ENCODE measurements at places on chromosomes 5 and 9.

DNA sequence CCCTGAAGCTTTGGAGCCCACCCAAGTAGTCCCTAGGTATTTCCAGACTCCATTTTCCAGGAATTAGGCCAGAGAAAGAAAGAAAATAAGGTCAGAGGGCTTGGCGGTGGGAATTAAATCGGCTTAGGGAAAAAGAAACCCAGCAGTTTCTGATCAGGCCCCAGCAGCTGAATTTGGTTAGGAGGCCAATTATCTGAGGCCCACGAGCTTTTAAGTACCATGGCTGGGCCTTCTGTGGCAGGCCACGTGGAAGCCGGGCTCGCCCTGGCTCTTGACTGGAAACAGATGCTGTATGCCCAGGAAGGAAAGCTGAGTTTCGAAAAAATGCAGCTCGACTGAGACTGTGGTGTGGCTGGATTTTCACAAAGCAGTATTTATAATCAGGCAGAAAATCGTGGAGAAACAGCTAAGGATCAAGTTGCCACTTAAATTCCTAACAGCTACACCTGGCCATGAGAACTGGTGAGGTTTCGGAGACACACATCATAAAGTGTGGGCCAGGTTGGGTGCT is 75.1 kb upstream of the PANK3 start:
- no peak for DNase-seq

DNA sequence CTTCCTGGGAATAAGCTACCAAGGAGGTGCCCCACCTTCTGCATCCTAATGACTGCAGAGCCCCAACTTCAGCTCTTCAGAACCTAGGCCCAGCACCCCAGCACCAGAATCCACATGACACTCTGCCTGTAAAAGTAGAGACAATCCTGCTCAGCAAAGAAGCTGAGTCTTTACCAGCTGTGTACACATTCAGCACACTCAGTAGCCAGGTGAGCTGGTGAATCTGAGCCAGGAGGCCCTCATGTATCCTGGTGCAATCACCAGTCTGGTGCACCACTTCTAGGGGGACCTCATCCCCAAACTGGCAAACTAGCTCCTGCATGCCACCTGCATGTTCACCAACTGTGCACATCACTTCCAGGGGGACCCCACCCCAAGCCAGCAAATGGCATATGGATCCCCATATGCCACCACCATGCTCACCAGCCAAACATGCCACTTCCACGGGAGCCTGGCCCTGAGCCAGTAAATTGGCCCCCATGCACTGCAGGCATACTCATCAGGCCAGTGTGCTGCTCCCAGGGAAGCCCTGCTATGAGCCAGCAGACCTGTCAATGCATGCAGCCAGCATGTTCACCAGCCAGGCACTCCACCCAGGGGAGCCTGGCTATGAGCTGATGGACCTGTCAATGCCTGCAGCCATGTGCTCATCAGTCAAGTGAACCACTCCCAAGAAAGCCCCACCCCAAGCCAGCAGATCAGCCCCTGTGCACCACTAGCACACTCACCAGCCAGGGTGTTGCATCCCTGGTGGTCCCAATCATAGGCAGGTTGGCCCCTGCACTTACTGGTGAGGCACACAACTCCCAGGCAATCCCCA is 15.6 kb upstream of the BTNL9 start:
- DNase-seq = no peak

- DNase-seq = no peak
Measured at GRCh38 chr5:147751-148150, 43.5 kb upstream of the LRRC14B start.

- DNase-seq = no peak
Measured at GRCh38 chr5:7871653-7872052, 2.7 kb downstream of the MTRR start.

GRCh38 chr5:138128334-138128733 is 10.9 kb downstream of the NME5 start:
- no peak for DNase-seq

GRCh38 chr5:66247176-66247960 is 103.3 kb downstream of the SREK1 start:
- DNase-seq = no peak

GRCh38 chr5:134143944-134144941 is 29.8 kb downstream of the TCF7 start:
- DNase-seq = no peak

GRCh38 chr5:154646745-154647113 is 108.4 kb upstream of the LARP1 start:
- DNase-seq = no peak

GRCh38 chr9:30198463-30199309 is 2185.8 kb upstream of the ACO1 start:
- DNase-seq = no peak

GRCh38 chr5:172892713-172893112 is 58.7 kb downstream of the ERGIC1 start:
- DNase-seq = no peak

- DNase-seq = no peak
Measured at GRCh38 chr9:87184956-87185642, 237.8 kb upstream of the GAS1 start.

- DNase-seq = no peak
Measured at GRCh38 chr5:90353254-90353653, 56.3 kb downstream of the CETN3 start.
